ENCODE measurements at places on chromosomes 3 and 15.
A peak's percentile ranks its signal among the peaks of the same experiment; 100 is the strongest.

GRCh38 chr3:47421741-47422649, 41.2 kb downstream of the PTPN23 start:
- H3K4me3 ChIP-seq = no peak overlapping the region
- no peaks in the 10 kb centered on the region for H3K36me3 ChIP-seq
- H3K27me3 ChIP-seq = no peaks in the 10 kb centered on the region
- peak overlapping the region; percentile 39 for H3K27ac ChIP-seq
- H3K4me1 ChIP-seq = peaks cover 16% of the 10 kb centered on the region

GRCh38 chr3:9809615-9810432, at the start of gene TTLL3:
TTLL3 (plus strand) TSS chr3:9810262; CDS start chr3:9810662, 400 bp downstream.
- peak within 1 kb of the TSS; percentile 91 for H3K27ac ChIP-seq
- H3K27me3 ChIP-seq = no peaks in the 10 kb centered on the region
- H3K36me3 ChIP-seq = no peaks in the 10 kb centered on the region
- H3K4me3 ChIP-seq = peak within 1 kb of the TSS; percentile 81
- DNase-seq = peak; percentile 83
- peaks cover 12% of the 10 kb centered on the region for H3K4me1 ChIP-seq

DNA sequence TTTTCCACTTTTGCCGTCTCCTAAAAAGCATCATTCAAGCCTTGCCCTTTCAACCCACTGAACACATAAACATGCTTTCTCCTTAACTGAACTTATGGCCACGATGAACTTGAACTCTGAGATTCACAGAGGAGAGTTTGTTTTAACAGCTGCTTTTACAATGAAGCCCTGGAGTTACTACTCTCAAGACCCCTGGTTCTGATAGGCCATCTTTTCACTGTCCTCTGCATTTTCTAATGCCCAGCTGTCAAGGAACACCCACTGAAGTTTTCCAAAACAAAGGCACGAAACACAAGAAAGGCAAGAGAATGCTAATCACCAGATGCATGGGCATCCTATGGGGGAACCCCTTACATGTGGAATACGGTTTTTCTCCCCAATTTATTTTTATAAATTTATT, 100.8 kb downstream of the ADAMTS9 start:
- no peak overlapping the region for H3K4me3 ChIP-seq
- H3K27ac ChIP-seq = no peak overlapping the region
- H3K4me1 ChIP-seq = no peaks in the 10 kb centered on the region
- H3K27me3 ChIP-seq = no peaks in the 10 kb centered on the region
- no peak for DNase-seq

DNA sequence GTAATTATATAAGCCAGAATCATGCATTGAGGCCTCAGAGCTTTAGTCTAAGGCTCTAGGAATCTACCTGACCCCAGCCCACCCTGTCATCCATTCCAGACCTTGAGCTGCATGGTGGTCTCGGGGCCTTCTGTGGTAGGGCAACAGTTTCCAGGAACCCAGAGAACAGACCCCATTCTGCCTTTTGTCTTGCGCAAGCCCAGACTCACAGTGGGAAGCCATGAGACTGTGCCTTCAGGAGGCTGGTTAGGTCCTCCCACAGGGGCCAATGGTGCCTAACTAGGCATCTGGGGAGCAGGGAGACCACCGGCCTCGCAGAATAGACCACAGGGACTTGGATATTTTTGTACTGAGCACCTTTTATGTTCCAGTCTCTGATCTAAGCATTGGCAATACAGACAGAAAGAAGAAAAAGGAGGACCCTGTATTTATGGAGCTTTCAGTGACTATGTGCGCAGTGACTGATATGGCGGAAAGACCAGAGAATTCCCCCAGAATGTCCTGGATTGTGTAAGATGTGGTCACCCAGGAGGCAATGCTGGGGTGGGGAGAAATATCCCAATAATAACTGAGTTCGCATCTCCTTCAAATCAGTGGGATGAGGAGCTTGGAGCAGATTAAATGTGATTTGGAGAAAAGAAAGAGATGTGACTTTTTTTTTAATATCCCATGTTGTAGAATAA, 40.1 kb downstream of the MCF2L2 start:
- H3K4me1 ChIP-seq = no peaks in the 10 kb centered on the region
- H3K4me3 ChIP-seq = no peak overlapping the region
- no peak overlapping the region for H3K27ac ChIP-seq
- H3K27me3 ChIP-seq = no peaks in the 10 kb centered on the region
- no peaks in the 10 kb centered on the region for H3K36me3 ChIP-seq
- DNase-seq = no peak

- DNase-seq = no peak
- H3K36me3 ChIP-seq = no peaks in the 10 kb centered on the region
- H3K4me3 ChIP-seq = no peak overlapping the region
- H3K4me1 ChIP-seq = no peaks in the 10 kb centered on the region
- H3K27ac ChIP-seq = no peak overlapping the region
Measured at GRCh38 chr3:6179761-6180160, 681.2 kb upstream of the GRM7 start.
